ENCODE measurements at places on chromosomes 5 and 9. TPM values are rescaled to one million over a fixed set of nuclear protein-coding genes. Genes with fewer than 3 reads are reported as not detected.

KIAA1191 gene
- polyA plus RNA-seq = 154 TPM

FAM114A2 gene
- polyA plus RNA-seq = 31.2 TPM

NEUROG1 gene
- not detected for polyA plus RNA-seq

GRCh38 chr9:115292584-115293279 is 174.8 kb upstream of the TNC start:
- DNase-seq = no peak

- DNase-seq = no peak
Observed at GRCh38 chr9:128011071-128011817, 30.5 kb upstream of the EEIG1 start.

GRCh38 chr5:123921193-123921592 is 409.2 kb downstream of the CSNK1G3 start:
- no peak for DNase-seq

DNA sequence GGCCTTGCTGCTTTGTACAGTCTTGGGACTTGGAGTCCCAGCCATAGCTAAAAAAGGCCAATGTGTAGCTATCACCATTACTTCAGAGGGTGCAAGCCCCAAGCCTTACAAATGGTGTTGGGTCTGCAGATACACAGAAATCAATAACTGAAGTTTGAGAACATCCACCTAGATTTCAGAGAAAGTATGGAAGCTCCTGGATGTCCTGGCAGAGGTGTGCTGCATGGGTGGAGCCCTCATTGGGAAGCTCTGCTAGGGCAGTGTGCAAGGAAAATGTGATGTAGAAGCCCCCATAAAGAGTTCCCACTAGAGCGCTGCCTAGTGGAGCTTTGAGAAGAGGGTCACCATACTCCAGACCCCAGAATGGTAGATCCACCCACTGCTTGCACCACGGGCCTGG is 626.7 kb upstream of the COX7C start:
- no peak for DNase-seq

DNA sequence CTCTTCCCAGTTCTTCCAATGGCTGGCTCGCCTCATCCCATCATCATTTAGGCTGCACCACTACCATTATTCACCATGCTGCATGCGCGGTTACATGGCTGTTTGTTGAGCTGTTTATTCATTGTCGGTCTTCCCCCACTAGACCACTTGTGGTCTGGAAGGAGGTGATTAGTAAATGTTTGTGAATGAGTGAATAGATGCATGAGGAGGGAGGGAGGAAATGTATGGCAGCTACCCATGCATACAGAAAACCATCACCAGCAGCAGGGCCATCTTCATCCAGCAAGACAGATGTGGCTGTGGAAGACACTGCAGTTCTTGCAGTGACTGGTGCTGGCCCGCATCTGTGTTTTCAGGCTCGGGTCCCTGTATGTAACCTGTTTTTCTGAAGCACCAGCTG is 113.3 kb upstream of the SAP30L start:
- DNase-seq = no peak

TUSC1 gene
- 16.6 TPM for polyA plus RNA-seq

PCDHB2 gene
- 5.1 TPM for polyA plus RNA-seq

GRCh38 chr9:13718086-13718485 is 438.6 kb upstream of the MPDZ start:
- DNase-seq = no peak

Data from renal cortex interstitium (tissue), 15 donors.